Heart right ventricle (tissue), 16 donors: ENCODE measurements at places on chromosomes 16 and 17. TPM values are rescaled to one million over a fixed set of nuclear protein-coding genes. Genes with fewer than 3 reads are reported as not detected.

Gene ZACN
- total RNA-seq, result not detected

Gene NOG
- 0.13 TPM for total RNA-seq

Gene NUBP2
- 28.3 TPM for total RNA-seq

Gene PRR35
- total RNA-seq, result not detected

Gene THUMPD1
- 19.4 TPM for total RNA-seq

Gene MYH10
- 61.0 TPM for total RNA-seq

Gene ZP2
- not detected for total RNA-seq

Gene FBXW10
- total RNA-seq, result not detected

Gene RAB11FIP4
- 13.3 TPM for total RNA-seq

Gene TRPV2
- total RNA-seq, result 4.6 TPM

Gene ASGR2
- total RNA-seq, result not detected

Gene TPSG1
- not detected for total RNA-seq

Gene TBC1D3D
- 0.44 TPM for total RNA-seq

Gene NECAB2
- 1.1 TPM for total RNA-seq

Gene KRT31
- total RNA-seq, result not detected

Gene ALOXE3
- total RNA-seq, result not detected

Gene SGCA
- 136 TPM for total RNA-seq

Gene RHBDF1
- total RNA-seq, result 26.1 TPM

Gene ABCC11
- total RNA-seq, result 0.28 TPM
